ENCODE measurements at places on chromosomes 4 and X.

DNA sequence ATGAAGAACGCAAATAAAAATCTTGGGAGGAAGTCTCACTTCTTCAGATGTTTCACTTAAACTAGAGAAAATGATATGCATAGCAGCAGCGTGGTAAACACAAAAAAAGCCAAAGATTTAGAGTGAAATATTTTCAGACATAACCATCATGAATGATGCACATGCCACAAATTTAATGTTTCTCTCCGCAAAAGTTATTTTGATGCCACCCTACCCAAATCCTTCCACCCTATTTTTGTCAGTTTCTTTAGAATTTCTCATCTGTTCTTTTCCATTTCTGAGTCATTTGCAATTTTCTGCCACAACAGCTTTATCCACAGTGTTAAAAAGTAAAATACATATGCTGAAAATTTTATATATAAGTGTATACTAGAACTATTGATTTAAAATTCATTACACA is 1663.7 kb upstream of the ADGRL3 start:
- DNase-seq = no peak

DNA sequence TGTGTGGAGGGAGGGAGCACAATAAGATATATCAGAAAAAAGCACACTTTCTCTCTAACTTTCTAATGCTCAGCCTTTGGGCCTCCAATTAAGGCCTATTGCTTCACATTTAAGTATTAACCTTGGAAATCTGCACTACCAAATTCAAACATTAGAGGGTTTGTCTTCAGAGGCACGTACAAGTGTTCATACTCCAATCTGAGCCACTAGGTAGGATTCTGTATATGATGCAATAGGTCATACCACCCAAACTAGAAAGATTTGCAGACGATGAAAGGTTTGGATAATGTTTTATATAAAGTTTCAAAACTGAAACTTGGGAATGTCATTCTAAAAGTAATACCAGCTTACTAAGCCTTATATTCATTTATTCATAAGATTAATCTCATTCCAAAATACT is 106.4 kb downstream of the MID1 start:
- no peak for DNase-seq

GRCh38 chr4:55038176-55038890 is 87.1 kb downstream of the KDR start:
- DNase-seq = no peak

DNA sequence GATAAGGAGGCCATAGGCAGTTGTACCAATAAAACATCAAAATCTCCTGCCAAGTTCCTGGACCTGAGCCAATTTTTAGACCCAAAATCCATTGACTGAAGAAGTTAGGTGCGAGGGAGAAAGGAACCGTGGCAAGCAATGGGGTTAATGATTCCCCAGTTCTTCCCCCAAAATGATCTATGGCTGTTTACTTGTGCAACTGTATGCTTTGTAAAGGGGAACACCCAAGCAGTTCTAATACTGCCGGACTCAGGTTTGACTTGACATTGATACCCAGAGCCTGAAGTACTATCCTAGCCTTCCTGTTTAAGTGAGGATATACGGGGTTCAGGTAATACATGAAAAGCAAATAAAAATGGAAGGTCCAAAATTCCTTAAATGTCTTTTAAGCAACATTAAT is 6.7 kb upstream of the EIF4E start:
- no peak for DNase-seq

DNA sequence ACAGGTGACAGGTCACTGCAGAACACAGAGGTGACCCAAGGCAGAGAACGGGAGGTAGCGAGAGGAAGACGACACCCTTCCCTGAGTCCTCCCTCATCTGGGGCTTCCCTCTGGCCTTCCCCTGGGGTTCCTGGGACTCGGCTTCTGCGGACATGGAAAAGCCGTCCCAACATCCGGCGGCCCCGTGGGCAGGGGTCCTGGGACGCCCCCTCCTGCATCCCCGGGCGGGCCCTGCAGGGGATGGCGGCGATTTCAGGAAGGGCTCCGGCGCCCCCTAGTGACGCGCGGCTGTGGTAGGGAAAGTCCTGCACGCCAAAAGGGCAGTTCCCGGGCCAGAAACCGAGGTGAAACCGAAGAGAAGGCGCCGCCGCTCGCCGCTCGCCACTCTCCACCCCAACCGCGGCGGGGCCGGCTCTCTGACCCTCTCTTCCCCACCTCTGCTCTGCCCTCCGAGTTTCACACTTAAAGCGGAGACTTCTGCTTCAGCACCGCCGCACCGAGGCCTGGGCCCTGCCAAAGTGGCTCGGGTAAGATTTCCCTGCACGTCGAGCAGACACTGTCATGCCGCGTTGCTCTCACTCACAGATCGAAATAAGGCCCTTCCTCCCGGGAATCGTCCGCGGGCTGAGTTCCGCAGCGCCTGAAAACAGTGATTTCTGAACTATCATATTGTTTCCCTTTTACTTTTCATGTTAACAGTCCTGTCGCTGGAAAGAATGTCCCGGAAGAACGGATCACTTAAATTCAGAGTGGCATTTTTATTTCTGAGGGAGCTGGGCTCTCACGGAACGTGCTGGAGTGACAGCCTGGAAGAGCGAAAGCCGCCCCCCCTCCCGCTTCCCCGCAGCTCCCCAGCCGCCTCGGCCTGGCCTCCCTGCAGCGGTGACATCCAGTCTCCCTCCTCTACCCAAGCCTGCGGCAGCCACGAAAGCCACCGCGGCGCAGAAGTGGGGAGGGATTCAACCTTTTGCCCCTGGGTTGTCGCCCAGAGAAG is 110.6 kb downstream of the DCTD start:
- peak; percentile 44 for DNase-seq

DNA sequence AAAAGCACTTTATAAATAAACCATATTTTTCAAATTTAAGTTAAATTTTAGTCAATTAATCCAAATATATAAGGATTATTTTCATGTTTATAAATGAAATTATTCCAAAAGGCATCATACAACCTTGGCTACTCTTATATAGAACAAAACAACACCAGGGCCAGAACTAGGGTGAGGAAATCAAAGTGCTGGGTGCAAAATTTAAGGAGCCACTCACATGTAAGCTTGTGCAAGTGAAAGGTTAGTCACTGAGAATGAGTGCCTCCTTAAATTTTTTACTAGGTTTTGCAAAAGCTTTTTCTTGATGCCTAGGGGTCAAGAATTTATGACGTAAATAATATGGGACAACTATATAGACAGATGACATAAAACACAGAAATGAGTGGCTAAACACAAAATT is 83.4 kb upstream of the COX18 start:
- peak; percentile 28 for DNase-seq

- peak; percentile 62 for DNase-seq
Measured at GRCh38 chr4:83174844-83175414, 60.4 kb upstream of the PLAC8 start.

GRCh38 chr4:177204126-177204525 is 105.5 kb upstream of the NEIL3 start:
- peak; percentile 51 for DNase-seq

GRCh38 chrX:46863072-46863471 is 26.2 kb downstream of the RP2 start:
- no peak for DNase-seq

DNA sequence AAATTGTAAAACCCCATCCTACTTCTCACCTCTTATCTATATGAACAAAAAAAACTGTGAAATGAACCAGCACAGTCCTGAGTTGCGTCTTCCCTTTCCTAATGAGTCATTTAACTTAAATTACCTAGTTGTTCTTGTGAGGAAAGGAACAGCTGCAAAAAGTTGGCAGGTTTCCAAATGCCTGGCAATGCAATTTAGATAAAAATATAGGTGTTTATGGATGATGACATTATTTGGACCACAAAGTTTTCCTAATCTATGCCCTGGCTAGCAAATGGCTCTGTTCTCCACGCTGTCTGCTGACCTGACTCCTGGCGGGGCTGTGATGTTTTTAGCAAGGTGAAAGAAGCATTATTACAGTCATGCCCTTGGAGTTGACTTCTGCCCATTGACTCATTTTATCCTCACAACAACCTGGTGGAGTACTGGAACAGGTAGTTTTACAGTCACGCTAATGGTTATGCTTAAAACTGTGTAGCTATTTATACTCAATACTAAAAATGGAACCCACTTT is 29.8 kb upstream of the RELL1 start:
- no peak for DNase-seq

DNA sequence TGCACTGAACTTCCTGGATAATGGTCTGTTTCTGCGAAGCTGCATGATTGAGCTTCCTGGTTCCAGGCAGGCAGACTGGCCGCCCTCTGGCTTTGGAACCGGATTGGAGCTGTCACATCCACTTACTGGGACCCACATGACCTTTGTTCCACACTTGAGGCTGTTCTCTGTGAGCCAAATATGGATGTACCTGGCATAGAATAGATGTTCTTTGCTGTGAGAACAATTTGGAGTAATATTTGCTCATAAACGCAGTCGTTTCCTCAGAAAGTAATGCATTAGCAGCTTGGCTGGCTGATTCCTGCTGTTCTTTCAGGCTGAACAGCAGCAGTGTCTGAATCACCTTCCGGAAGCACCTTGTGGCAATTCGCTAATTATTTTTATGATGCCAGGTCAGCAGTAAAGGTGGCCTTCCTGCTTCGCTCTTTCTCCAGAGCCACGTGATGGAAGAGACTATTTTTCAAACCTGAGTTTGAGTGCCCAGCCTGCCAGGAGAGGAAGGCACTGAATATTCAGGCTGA is 78.1 kb upstream of the BOD1L1 start:
- no peak for DNase-seq

DNA sequence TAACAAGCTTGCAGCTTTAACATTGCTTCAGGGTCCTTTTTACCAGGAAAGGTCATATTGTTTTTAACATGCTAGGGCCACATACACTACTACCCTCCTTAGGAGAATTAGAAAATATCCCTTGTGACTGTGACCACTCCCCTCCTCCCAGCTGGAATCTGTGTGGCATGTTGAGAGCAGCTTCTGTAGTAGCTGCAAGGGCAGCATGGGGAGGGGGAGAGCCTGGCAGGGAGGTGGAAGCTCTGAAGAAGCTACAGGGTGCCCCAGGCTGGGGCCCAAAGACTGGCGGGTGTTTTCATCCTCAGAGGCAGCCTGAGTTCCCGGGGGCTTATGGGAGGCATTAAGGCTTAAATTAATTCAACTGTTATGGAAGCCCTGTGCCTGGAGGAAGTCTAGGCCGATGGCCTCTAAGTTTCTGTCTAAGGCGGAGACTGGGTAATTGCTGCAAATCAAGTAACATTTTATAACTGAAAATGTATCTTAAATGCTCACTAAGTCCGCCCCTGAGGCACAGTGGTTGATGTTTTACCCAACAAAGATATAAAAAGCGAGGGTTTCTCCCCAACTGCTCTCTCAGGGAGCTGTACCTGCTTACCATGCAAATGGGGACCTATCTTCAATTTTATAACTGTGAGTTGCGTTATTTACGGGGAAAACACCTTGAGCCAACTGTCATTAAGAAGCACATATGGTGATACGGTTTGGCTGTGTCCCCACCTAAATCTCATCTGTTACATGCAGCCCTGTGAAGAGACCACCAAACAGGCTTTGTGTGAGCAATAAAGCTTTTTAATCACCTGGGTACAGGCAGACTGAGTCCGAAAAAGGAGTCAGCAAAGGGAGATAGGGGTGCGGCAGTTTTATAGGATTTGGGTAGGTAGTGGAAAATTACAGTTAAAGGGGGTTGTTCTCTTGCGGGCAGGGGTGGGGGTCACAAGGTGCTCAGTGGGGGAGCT is 37.4 kb upstream of the STS start:
- no peak for DNase-seq

DNA sequence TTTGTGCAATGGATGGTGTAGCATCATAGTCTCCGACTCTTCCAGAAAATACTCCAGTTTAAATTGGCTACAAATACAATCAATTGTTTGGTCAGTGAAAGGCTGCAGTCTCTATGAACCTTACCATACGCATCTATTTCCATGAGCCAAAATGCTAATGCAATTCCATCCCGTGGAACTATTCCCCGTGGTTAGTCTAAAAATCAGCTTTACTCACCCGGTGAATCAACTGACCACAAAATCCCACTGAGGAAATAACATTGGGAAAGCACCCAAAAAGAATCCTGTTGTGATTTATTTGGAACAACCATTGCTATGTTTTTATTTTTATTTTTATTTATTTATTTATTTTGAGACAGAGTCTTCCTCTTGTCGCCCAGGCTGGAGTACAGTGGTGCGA is 87.1 kb downstream of the DHX15 start:
- no peak for DNase-seq

DNA sequence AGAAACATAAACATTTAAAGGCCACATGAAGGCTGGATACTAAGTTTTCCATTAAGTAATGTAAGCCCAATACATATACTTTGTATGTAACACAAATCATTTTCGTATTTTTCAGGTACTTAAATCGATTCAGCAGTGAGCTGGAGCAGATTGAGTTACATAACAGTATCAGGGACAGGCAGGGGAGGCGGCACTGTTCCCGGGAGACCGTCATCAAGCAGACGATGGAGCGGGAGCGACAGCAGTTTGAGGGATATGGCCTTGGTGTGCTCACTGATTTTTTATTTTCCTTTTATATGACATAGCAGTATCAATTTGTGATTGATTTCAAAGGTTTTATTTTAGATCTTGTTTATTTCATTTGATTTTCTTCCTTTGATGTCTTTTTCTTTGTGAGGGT is 20.7 kb downstream of the TMA16 start:
- no peak for DNase-seq

DNA sequence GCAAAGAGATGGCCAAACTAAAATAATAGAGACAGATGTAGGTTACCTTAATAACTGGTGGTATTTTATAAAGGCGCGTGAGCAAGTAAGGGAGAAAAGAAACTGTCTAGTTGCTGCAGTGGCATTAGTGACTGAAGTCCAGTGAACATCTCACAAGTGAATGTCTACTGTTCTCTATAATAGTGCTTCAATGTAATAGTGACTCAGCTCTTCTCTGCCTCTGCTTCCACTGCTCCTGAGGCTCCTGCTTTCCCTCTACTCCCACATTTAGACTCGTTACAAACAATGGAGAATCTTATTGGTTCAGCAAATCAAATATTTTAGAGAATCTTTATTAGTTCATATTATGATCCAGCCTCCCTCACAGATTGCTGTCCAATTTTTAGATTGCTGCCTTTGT is 779.1 kb upstream of the HTR2C start:
- no peak for DNase-seq

DNA sequence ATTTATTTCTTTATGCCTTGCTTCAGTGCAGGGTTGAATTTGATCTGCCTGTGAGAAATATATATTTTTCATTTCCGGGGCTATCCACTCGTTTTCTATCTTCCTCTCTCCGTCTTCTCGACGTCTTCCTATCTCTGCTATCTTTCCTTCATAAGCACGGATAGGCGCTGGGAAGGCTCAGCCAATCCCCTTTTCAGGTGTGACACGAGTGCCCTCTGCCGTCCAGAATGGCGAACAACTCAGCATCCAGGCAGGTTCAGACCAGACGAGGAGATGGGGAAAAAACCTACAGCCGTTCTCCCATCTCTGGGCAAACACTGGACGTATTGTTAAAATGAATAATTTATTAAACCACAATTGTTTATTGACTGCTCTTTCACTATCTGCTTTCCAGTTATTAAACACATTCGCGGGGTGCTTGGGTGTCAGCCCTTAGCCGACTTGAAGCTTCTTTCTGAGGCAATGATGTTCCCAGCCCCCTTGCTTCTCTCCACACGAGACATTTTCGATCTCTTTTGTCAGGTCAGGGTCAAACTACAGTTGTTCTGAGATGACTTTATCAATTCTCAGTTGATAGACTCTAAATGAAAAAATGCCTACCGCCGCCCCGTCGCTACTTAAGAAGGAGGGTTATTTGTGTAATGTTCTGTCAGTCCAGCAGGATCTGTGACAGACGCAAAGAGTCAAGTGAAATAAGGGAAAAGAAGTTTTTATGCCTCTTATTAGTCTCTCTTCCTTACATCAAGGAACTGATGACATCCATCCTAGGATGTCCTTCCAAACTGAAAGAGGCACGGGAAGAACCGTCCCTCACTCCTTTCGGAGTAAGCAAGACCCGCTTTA is 96.3 kb upstream of the NOCT start:
- peak; percentile 52 for DNase-seq

- DNase-seq = no peak
Measured at GRCh38 chrX:50169717-50170116, 31.1 kb downstream of the AKAP4 start.

All from MV-4-11 (cell line).